Activated CD4-positive, alpha-beta T cell treated with anti-CD3 and anti-CD28 coated beads for 4 hours (primary cell): ENCODE measurements at places on chromosomes 2 and 18.

DNA sequence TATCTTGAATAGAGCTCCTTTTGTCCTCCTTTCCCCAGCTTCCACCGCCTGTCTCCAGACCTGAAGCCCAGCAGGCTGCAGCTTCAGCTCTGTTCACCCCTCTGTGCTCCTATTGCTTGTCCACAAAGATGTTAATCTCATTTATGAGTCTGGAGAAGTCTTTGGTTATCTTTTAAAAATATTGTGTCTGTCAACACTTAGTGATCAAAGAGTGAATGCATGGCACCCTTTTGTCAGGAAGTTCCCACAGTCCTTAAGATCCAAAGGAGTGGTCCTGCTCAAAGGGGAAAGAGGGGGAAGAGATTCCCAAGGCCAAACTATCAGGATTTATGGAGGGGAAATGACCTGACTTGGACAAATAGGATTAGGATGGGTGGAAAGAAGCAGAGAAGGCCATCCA lies 118.9 kb downstream of the ACAA2 start:
- no peak for DNase-seq

- DNase-seq: no peak
Observed at GRCh38 chr2:70199320-70199864, 8.6 kb upstream of the C2orf42 start.

DNA sequence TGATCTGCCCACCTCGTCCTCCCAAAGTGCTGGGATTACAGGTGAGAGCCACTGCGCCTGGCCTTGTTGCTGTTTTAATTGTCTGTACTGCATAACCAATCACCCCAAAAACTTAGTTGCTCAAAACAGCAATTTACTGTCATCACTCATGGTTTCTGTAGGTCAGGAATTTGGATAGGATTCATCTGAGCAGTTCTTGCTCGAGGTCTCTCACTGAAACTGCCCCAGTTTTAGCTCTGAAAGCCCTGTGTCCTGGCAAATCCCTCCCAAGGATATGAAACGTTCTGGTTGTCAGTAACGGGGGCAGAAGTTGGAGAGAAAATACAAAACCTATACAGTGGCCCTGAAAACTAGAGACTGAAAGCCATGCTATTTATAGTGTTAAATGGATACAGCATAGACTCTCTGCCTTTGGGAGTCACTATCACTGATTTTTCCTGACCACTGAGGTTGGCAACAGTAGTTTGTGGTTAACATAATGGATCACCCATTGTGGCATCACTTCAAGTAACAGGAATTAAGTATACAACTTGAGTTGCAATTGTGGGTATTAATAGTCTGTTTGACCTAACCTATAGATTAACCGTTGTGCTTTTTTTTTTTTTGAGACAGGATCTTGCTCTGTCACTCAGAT lies 27.2 kb upstream of the ERICH2 start:
- DNase-seq: no peak

DNA sequence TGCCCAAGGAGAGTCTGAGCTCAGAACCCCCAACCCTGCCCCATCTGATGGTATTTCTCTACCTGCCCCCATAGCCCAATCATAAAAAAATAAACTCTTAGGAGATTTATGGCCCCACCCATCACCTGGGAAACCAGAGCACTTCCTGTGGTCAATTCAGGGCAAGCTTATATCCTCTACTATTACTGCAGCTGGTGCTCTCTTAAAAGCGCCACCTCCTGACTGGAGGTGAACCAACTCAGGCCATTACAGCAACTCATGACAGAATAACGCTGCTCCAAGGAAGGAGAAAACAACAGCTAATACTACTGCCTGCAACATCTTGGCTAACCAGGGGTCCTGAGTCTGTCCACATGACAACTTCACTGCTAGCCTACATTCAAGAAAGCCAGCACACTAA lies 195.7 kb downstream of the MTCL1 start:
- DNase-seq: no peak

GRCh38 chr18:67232991-67233390 lies 283.5 kb downstream of the DSEL start:
- no peak for DNase-seq
